ENCODE measurements at places on chromosomes 1 and 21.
A peak's percentile ranks its signal among the peaks of the same experiment; 100 is the strongest.

DNA sequence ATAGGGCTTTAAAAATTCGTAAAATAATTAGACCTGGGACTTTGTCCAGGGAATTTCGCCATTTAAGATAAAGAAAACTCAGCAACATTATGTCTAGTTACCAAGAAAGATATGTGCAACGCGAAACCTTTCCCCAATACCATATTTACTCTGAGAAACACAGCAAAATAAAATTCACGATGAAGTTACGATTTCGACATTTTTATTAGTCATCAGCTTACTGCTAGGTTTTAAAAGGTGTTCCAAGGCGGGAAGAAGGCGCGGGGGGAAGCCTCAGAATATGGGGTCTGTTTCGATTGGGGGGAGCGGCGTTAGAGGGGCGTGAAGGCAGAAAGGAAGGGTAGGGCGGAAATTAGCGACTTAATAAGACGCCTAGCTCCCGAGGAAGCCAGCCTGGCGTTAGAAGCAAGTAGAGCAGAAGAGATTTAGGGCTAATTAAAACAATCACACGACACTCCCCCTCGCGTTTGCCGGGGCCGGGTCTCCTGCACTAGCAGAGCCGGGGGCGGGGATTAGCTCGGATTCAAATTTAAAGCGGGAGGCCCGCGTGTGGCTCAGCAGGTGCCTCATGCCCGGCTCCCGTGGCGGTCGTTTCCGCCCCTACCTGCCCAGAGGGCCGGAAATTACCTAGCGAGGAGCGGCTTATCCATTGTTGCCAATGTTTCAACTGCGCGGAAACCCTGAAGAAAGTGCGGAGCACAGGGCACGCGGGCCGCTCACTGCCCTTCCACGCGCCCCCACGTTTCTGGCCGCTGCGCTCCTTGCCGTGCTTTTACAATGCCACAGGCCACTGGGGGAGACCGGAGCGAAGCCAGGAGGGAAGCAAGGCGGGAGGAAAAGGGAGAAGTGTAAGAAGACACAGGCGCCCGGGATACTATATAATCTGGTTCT is 795 bp upstream of the POU2F1 start:
- DNase-seq: peak; percentile 46

DNA sequence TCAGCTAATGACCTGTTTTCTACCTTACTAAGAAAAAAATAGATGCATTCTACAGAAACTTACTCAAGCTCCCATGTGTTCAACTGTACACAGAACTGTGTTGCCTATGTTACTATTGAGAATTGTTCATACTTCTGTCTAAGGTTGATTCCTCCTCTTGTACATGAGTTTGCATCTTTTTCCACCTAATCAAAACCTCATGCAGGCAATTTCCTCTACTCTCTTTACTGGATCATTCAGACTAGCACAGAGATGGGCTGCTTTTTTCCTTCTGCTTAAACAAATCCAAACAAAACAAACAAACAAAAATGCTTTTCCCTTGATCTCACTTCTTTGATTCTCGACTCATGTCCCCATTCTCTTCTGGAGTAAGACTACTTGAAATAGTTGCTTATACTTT is 58.8 kb upstream of the PTGFR start:
- DNase-seq: peak; percentile 33

GRCh38 chr1:47415728-47416318 is at the start of gene FOXE3:
TSS of gene FOXE3 (plus strand) at chr1:47416285. CDS start at chr1:47416316, 31 bp downstream.
- DNase-seq: no peak

DNA sequence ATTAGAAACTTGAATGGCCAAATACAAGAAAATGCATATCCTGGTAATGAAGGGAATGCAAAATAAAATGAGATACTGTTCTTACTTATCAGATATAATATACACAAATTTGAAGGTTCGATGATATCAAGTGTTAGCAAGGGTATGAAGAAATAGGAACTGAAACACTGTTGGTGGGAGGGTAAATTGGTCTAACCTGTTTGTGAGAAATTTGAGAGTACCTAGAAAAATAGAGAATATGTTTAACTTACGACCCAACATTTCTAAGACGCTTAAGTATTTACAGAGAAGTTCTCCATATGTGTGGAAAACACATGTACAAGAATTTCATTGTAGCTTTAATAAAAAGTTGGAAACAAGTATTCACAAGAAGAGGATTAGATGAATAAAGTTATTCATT is 25.9 kb downstream of the ATG4C start:
- DNase-seq: no peak

- DNase-seq: no peak
Measured at GRCh38 chr21:32381571-32381970, 11.2 kb downstream of the URB1 start.

- peak; percentile 85 for DNase-seq
Measured at GRCh38 chr1:93080179-93080823, 1.2 kb downstream of the MTF2 start.

DNA sequence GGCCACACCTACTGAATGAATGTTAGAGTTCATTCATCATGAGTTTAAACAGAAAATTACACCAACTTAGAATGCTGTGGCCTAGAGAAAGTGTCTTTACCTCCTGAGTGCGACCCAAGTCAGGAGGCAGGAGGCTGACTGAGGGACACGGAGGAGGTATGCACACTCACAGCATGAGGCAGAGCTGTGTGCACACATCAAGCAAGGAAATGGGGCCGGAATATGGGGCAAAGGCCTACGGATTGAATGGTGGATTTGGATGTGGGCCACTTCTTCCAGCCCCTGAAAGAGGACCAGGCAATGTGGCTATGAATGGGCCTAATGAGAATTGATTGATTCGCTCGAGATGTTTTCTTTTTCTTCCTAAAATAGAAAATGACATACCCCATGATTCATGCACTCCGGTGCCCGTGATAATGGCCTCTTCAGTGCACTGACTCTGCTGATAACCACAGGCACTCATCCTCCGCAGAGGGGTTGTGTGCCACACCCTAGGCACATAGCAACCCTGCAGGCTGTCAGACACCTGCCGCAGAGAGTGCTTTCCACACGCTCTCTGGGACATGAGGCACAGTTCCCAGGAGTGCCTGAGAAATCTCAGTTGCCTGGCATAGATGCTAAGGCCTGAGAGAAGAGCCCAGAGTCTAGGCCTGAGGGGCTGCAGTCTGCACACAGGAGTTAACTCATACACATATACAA is 155.5 kb downstream of the GLUL start:
- peak; percentile 82 for DNase-seq

GRCh38 chr1:11280719-11281376 is 7.8 kb downstream of the UBIAD1 start:
- DNase-seq: no peak

DNA sequence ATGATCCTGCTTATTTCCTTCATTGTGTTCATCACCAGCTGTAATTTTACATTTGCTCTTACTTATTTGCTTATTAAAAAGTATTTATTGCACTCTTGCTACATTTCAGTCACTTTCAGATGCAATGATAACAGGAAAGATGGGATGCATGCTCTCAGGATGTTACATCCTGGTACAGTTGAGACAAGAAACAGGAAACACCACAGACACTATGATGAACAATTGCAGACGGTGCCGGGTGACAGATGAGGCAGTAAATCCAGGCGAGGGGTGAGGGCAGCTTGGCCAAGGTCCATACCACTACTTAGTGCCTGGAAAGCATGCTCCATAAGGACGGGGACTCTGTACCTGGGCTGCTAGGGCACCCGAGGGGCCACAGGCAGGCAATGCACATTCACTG is 156.6 kb upstream of the RAB4A start:
- DNase-seq: no peak

- no peak for DNase-seq
Measured at GRCh38 chr1:28127617-28128257, 39.3 kb upstream of the EYA3 start.

DNA sequence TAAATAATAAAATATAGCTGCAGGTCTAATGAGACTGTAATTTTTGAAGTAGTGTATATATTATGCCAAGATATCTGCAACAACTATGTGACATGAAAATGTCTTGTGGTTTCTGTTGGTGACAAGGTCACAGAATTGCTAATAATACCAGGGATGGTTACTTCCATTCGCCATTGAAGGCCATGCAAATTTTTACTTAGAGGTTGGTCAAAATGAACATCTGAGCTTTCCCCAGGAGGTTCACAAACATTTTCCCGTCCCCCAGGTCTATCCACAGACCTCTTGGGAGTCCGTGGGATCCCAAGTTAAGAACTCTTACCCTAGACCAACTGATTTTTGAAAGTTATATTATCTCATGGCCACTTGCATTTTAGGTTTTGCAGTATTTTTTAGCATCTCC is 62.7 kb downstream of the BCL9 start:
- DNase-seq: no peak

DNA sequence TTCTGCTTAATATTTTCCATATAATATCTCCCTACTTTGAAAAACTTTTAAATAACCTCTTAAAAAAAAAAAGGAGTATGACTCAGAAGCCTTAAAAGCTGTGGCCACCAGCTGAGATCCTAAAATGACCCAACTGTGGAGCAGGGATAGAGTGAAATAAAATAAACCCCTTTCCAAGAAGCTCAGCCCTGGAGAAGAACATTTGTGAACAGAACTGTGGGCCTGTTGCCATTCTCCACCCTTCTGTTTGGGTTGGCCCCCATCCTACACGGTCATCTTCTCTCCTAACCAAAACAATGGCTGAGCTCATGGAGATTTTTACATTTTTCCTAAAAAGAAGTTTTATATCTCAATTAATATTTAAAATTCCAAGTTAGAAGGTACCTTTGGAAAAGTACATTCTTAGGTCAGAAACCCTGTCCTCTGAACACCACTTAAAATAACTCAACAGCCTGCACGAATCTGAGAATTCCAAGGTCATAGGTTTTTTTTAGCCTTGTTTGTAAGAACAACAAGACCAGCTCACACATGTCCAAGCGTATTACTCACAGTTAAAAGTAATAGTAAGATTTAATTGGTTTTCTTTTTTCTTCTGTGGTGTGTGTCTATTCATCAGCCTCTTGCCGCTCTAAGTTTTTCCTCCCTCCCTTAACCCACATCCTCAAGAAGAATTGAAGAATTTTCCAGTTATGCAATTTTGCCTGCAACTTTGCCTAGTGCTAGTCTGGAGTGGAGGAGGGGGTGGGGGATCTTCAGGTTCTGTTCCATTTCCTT is 107.7 kb upstream of the ERRFI1 start:
- DNase-seq: peak; percentile 98

GRCh38 chr1:119485201-119485600 is 21.8 kb upstream of the HSD3B1 start:
- DNase-seq: no peak

- DNase-seq: peak; percentile 10
Measured at GRCh38 chr1:152398812-152399698, 15.0 kb downstream of the CRNN start.

DNA sequence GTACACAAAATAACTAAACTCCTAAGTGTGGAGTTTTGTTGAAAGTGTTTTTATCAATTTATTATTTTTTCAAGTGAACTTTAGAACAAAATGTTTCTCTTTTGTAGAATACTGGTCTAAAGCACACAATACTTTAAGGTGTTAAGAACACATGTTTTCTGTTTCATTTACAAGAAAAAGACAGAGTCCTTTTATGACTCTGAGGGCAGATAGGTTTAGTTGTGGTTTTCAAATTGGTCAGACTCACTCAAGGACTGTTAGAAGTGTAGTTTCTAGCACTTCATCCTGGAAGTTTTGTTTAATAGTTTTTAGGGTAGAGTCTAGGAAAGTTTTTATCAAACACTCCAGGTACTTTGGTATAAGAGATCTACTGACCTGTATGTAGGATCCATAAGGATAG is 376.5 kb downstream of the LRRIQ3 start:
- DNase-seq: no peak

DNA sequence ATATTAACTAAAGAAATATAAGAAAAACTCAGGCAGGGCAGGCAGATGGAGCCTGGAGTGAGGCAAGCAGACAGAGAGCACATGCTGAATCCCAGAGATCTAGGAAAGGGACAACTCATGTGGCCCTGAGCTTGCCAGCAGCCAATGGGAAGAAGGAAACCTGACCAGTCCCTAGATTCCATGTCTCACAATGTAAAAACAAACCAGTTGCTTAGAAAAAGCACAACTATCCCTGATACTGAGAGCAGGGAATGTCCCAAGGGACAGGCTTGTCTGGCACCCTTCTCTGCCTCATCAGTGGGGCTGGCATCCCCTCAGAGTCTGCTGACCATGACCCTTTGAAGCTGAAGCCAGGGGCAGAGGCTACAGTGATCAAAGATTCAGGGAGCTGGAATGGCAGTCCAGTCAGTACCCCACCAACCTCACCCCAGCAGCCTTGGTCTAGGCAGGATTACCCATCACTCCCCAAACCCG is 27.8 kb downstream of the HSPG2 start:
- peak; percentile 55 for DNase-seq
